Osteoblast (primary cell): ENCODE measurements at places on chromosomes 12 and 14. TPM values are rescaled to one million over a fixed set of nuclear protein-coding genes. Genes with fewer than 3 reads are reported as not detected.
A peak's percentile ranks its signal among the peaks of the same experiment; 100 is the strongest.

DNA sequence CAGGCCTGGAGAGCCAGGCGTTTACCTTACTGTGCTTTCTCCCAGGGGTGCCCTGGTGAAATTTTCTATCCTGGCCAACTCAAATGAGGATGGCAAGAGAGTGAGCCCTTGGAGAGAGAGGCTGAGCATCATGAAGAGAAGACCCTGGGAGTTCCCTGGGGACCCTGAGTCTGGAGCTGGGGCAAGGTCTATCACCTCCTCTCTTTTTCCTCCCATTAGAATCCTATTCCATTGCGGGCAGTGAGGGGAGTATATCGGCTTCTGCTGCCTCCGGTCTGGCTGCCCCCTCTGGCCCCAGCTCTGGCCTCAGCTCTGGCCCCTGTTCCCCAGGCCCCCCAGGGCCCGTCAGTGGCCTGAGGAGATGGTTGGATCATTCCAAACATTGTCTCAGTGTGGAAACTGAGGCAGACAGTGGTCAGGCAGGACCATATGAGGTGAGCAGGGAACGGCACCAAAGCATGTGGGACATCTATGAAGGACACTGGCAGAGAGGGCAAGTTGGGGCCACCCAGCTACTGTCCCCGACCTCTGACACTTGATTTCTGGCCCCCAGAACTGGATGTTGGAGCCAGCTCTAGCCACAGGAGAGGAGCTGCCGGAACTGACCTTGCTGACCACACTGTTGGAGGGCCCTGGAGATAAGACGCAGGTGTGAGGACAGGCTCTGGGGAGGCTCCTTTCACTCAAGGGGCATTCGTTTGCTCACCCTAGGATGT is 1.6 kb downstream of the ARHGEF25 start:
- peak; percentile 41 for DNase-seq

DNA sequence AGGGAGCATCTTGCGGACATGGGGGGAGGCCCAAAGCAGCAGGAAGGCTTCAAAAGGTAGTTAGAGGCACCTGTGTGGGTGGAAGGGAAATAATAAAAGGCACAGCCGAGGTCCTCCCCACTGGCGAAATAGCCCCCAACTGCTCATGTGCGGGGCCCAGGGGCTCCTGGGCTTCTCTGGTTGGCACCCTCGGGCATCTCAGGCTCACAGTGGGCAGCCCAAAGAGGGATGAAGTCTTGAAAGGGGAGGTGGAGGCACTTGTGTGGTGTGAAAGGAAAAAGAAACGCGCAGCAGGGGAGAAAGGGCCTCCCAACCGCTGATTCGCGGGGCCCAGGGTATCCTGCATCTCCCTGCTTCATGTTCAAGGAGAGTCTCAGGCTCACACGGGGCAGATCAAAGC is 579.4 kb downstream of the ALG10 start:
- no peak for DNase-seq

GRCh38 chr12:22525426-22525825 is 18.9 kb downstream of the C2CD5 start:
- DNase-seq: no peak

DNA sequence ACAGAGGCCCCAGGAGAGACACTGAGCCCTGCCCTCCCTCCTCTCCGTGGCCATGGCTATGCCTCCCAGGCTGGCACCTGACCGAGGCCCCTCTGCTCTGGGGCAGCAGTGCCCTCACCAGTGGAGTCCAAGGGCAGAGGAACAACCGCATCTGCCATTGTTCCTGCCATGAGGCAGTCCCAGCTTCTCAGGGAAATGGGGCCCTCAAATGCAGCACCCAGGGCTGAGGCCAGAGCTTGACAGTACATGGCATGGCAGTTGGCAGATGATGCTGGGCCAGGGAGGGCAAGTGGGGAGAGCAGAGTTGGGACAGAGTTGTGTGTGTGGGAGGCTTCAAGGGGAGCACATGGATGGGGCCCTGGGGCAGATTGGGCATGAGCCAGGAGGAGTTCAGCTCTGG is 21.1 kb upstream of the KRT77 start:
- no peak for DNase-seq

DNA sequence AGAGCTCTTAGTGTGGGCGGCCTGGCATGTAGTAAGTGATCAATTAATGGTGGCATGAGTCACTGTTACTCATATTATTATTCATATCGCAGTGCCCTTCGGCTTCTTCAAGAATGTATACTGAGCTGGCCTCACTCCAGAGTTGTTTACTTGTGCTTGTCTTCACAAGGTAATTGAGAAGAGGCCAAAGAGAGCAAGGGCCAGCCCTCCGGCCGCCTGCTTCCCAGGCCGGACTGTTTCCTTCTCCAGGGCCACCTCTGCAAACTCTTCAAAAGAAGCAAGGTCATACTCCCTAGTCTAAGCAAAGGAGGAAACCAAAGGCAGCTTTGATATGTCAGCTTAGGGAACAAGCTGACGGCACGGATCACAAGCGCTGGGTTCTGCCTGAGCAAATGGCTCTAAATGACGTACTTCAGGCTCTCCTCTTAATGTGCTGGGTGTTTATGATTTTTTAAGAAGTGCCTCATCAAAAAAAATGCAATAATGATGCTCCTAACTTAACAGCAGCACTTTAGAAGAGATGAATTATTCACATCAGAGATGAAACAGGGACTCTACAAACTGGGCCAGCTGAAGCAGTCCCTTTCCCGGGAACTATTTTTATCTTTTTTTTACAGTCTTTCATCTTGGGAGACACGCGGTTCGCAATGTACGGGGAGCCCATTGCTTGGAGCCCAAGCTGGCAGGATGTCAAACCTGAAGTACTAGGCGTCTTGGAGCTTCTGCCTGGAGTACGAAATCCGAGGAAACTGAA is 65.6 kb upstream of the DLK1 start:
- peak; percentile 39 for DNase-seq

- peak; percentile 47 for DNase-seq
Measured at GRCh38 chr12:67394550-67394949, 125.4 kb downstream of the CAND1 start.

DNA sequence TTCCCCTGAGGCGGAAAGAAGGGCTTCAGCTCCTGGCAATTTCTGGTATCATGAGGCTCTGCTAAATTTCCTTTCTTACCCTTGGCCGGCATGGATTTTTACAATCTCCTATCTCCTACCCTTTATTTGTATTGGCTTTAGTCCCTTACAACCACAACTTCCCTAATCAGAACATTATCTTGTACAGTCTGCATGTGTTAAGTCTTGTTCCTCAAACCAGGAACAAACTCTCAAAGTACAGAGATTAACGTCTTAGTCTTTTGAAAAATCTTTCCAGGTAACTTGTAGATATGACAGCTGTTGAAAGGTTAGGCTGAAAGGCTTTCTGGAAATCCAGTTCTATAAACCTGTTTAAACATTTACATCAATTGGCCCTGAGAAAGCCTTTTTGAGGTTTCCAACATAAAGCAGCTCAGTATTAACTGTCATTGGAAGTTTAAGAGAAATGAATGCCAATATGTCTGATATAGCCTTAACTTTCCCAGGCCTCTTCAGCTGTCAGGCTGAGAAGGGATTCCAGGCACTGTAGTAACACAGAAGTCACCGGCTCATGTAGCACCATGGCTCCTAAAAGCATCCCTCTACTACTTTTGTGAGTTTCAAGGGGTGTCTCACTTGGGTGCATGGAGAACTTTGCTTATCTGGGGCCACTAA is 360.5 kb downstream of the FUT8 start:
- peak; percentile 6 for DNase-seq

DNA sequence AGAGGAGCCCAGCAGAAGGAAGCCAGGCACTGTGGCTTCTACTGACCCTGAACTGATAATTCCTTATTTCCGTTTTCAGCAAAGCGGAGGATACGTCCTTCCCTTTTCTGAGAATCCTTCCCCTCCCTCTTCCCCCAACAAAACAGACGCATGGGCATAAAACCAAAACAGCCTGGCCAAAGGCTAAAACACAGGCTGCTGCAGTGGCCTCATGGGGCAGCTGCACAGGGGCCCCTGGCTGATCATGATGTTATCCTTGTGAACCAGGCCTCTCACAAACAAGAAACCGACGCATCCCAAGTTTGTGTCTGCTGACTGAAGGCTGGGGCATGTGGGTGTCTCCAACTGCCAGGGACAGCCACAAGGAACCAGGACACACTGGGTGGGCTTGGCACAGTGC is 23.4 kb upstream of the STON2 start:
- DNase-seq: no peak

- no peak for DNase-seq
Measured at GRCh38 chr12:69338936-69339335, 9.2 kb upstream of the LYZ start.

- no peak for DNase-seq
Measured at GRCh38 chr14:32727832-32728231, 210.8 kb upstream of the NPAS3 start.

DNA sequence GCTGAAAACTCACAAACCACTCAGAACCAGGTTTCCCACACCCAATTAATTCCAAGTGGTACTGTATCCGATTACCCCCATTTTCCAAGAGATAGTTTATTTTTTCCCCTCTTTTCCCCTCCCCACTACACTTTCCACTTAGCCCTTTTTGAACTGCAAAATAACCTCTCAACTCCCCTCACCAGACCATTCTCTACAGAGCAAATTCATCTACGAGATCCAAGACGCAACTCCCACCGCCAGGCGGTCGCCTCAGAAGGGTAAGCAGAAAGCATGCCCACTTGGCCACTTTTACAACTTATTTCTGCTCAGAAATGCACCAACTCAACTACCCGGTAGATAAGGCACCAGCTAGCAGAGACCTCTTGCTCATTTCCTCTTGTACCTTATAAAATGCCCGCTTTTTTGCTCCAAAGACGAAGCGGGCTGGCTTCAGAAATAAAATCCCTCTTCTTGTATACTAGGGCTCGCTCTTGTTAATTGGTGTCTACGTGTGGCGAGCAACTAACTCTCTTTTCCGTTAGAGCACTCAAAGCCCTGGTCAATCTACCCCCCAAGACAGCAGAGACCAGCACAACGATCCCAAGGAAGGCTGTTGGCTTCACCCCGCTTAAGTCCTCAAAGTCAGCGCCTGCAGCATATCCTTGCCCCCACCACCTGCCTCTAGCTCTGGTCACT is 910 bp upstream of the SRP54 start:
- DNase-seq: peak; percentile 68

DNA sequence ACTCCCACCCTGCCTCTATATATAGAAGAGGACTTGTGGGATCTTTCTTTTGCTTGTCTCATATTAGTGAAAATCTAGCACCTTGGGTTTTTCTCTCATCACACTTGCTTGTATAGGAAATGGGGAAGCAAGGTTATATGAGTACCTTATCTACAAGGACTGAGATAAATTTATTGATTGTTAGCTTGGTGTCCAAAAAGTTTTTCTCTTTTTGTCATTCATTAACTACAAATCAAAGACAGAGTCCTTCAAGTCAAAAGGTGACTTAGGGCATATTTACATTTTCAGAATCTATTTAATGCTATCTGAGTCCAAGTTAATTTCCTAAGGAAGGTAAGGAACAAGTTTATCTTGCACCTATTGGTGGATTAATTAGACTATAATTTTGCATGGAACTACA is 92.7 kb downstream of the SNAPC1 start:
- no peak for DNase-seq

DNA sequence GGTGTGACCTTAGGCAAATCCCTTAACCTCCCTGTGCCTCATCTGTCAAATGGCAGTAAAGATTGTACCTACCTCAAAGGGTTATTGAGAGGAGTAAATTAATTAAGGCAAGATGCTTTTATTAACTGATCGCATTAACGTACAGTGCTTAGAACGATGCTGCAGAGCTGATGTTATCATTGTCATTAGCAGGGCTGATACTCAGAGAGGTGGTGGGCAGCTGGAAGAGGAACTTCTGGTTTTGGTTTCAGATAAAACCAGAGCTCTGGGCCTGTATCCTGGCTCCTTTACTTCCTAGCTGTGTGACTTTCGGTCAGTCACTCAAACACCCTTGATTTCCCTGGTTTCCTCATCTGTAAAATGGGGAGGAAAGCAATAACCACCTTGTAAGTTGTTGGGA is 55.1 kb downstream of the CALM1 start:
- DNase-seq: no peak

DNA sequence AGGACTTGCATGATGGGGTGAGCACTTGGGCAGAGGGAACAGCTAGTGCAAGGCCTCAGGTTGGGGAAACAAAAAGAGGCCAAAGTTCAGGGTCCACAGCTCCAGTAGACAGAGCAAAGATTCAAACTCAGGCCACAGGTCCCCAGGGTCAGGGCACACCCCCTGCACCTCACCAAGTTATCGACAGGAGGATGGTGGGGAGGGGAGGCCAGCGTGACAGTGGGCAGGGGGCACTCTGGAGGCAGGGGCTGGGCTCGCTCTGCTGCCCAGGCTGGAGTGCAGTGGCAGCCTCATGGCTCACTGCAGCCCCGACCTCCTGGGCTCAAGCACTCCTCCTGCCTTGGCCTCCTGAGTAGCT is 32.4 kb upstream of the ULK1 start:
- no peak for DNase-seq

DNA sequence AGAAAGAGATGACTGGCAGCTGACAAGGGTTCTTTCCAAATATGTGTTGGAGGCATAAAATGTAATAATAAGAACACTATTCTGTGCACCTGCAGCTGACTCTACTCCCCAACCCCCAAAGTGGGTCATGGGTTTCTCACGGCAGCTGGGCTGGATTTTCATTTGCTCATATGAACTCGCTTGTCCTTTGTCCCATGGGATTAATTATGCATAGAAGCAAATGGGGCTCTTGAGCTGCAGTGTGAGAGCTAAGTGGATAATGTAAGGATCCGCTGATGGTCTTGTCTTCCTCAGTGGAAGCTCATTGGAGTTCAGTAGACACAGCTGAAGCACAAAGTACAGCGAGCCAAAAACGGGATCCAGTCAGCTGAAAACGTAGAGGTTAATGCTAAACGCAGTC is 46.3 kb downstream of the TTC8 start:
- no peak for DNase-seq

DNA sequence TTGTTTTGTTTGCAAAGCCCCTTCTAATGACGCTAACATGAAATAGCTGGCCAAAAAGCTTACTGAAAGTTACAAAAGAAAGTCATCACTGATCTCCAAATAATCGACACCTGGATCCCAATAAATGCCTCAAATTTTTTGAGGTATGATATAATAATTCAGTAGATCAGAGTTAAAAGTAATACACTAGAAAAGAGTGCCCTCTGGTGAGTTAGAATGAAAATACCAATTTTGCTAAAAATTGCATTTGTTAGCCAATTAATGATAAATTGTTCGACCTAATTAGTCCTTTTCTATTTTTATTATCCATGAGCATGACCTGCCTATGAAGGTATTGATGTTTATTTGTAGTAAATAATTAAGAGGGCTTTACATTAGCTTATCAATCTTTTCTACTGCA is 78.6 kb downstream of the CEP128 start:
- DNase-seq: no peak

The MORN3 gene
- total RNA-seq: 0.88 and 1.4 TPM in 2 replicates

The OLR1 gene
- under 0.01 and 0.29 TPM in 2 replicates for total RNA-seq
